Stimulated activated effector memory CD8-positive, alpha-beta T cell treated with anti-CD3 and anti-CD28 coated beads, Interleukin-12 subunit alpha, Interleukin-12 subunit beta, amount 100 ng/mL, for 72 hours (primary cell): ENCODE measurements at places on chromosomes 13 and 19.

DNA sequence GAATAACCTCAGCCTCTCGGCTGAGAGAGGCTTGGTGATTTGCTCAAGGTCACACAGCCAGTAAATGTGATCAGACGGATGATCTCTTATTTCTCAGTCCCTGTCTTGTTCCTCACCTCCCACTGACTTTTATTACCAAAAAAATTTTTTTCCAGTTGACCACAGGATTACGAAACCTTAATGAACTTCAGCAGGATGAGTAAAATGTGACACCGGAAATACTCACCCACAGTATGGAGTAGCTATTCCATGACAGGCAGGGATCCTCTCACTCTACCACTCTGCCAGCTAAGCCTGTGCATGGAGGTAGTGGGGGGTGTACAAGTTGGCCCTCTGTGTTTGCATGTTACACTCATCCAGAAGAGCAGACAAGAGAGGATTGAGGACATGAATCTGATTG lies 916.4 kb downstream of the UQCRFS1 start:
- no peak for DNase-seq

DNA sequence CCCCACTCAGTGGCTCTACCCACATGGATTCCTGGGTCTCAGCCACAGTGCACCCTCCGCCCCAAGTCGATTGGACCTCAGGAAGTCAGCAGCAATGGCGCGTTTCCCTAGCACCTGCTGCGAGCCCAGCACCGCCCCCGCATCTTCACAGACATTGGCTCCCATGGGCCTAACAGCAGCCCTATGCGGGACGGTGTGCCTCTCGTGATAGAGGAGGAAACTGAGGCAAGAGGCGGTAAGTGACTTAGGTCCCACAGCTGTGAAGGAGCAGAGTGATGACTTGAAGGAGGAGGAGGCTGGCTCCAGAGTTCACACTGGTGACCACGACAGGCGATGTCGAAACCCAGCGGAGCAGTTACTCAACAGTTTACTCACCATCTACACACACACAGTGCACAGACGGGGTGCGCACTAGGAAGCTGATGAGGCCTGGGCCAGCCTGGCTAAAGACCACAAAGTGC lies 104.5 kb upstream of the SOX1 start:
- DNase-seq = no peak

GRCh38 chr13:21701460-21701859 lies 30.6 kb downstream of the FGF9 start:
- DNase-seq = no peak

DNA sequence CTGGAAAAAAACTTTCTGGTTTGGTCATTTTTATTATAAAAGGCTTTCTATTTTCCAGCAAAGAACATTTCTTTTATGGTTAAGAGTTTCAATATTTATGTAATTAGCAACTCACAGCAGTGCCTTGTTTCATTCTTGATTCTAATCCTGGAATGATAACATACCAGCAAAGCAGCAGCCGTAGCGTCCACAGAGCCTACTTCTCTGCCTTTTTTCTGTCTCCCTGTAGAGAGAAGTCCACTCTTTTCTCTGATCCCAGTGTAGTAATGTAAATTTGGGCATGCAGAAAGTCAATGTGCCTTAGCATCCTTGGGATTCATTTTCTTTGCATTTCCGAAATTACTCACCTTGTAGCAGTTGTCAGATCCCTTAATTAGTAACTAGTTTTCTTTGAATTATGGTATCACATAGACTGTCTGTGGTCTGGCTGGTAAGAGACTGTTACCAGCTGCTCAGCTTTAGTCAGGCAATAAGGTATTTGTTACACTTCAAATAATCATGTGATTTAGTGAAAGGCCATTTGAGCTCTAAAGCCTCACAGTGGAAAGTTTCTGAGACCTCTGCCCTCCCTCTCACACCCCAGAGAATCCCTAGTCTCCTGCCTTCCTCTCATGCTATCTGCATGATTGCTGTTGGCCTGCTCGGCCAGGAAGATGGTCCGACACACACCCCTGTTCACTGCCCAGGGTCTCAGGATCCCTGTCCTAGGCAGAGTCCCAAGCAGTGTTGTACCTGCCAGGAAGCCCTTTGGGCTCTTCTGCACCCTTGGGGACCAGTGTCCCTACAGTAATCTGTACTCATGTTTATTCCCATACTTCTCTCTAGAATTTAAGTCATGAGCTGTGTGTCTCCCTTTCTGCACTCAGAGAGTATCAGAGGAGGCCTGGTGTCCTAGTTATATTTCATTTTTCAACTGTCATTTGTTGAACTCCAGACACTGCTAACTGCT lies 86.3 kb downstream of the LRCH1 start:
- DNase-seq = no peak

- DNase-seq = no peak
Observed at GRCh38 chr19:46917002-46917401, 56.2 kb downstream of the ARHGAP35 start.

GRCh38 chr19:49338691-49339300 lies 3.6 kb downstream of the CD37 start:
- DNase-seq = no peak

GRCh38 chr19:16385296-16385695 lies 60.7 kb downstream of the KLF2 start:
- no peak for DNase-seq

- DNase-seq = no peak
Observed at GRCh38 chr13:30559274-30559673, 58.4 kb upstream of the USPL1 start.

DNA sequence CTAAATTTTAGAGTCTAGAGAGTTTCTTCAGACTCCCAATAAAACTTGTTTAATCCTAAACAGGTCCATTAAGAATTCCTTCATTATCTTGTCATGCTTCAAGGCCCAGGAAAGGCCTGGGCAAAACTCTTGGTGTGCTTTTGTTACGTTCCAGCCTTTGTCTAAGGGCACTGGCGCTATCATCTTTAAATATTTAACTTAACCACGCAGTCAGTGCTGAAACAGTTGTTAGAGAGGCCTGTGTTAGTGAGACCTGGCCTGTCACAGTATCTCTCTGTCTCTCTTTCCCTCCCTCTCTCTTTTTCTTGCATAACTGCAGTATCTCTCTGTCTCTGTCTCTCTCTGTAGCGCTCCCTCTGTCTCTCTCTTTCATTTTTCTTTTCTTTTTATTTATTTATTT lies 8.2 kb upstream of the OR1M1 start:
- no peak for DNase-seq

DNA sequence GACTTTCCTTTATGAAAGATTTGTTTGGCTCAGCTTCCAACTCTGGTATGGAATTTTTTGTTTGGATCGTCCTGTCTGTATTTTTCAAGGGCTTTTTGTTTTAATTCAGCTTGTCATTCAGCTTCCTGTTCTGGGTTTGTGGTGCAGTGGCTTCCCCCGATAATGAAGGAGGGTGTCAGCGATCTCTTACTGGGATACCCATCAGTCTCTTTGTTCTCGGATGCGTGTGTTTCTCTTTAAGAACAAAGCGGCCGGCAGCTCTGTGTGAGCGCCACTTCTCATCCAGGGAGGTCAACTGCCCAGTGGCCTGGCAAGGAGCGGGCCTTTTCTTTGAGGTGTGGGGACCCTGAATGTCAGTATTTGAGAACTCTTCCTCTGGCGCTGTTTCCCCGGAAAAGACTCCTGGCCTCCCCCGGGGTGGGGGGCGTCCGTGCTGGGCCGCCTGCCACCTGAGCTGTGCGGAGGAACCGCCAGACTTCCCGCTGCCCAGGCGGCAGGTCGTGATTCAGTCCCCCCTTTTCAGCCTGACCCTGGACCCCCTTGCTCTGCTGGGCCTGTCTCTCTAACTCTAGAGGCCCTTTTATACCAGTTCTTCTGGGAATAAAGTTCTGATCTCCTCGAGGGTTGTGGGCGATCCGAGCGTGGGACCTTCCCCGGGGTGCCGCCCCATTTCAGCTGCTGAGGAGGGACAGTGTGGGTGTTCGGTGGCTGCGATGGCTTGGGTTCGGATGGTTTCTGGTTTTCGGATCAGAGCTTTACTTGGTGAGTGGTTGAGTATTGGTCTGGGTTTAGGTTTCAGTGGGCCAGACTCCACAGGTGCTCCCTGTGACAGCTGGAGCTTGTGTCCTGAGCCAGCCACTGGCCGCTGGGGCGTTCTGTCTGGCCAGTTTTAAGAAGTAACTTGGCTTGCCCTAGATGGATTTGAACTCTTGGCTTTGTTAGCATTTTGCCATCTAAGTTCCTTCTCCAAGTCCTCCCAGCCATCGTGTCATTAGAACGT lies 3.4 kb downstream of the SF3A2 start:
- DNase-seq = no peak

DNA sequence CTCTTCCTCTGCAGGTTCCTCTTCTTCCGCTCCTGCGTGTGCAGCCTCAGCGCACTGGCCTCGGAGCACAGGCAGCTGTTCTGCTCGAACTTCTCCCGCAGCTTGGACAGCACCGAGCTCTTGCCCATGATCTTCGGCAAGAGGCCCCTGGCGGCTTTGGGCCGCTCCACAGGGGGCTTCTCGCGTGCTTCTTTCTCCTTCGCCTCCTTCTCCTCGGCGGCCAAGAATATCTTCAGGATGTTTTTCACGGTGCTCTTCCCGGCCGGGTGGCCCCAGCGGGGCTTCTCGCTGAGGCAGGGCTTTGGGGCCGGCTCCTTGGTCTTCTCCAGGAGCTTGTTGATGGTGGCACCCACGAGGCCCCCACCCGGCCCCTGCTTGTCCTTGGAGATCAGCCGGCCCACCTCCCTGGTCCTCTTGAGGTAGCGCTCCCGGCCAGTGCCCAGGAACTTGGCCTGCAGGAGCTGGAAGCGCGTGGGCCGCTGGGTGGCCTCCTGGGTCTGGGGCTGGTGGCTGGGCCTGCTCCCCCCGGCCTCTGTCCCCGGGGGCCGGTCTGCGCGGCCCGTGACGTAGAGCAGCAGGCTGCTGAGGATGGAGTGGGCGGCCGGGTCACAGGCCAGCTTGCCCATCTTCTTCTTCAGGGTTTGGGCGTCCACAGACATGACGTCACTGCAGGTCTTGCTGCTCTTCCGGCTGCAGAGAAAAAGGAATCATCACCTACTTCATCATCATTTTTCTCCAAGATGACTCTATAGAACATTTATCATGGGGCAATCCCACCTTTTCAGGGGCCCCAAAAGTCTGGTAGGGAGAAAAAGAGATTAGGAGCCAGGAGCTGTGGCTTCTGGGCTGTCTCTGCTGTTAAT lies 43.8 kb upstream of the GRTP1 start:
- DNase-seq = no peak

- peak; percentile 64 for DNase-seq
Observed at GRCh38 chr19:45591004-45591637, 6.5 kb upstream of the OPA3 start.

GRCh38 chr13:74221752-74222151 lies 87.5 kb upstream of the KLF12 start:
- DNase-seq = no peak

DNA sequence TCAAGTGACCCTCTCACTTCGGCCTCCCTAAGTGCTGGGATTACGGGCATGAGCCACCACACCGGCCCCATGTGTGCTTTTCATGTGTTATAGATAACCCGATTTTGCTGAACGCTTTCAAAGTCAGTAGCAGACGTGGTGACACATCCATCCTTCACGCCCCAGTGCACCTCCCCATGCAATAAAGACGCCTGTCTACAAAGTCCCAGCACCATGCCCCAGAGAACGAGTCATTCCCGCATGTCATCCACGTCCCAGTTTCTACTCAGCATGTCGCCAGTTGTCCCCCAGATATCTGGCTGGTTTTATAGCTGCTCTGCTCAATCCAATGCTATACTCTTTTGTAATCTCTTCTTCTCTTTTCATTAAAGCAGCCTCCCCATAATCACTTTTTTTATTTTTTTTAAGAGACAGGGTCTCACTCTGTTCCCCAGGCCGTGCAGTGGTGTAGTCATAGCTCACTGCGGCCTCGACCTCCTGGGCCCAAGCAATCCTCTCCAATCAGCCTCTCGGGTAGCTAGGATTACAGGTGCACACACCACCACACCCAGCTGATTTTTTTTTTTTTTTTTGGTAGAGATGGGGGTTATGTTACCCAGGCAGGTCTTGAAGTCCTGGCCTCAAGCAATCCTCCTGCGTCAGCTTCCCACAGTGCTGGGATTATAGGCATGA lies 42.5 kb downstream of the DNM2 start:
- no peak for DNase-seq

GRCh38 chr13:37181620-37182019 lies 76.2 kb upstream of the CSNK1A1L start:
- no peak for DNase-seq

DNA sequence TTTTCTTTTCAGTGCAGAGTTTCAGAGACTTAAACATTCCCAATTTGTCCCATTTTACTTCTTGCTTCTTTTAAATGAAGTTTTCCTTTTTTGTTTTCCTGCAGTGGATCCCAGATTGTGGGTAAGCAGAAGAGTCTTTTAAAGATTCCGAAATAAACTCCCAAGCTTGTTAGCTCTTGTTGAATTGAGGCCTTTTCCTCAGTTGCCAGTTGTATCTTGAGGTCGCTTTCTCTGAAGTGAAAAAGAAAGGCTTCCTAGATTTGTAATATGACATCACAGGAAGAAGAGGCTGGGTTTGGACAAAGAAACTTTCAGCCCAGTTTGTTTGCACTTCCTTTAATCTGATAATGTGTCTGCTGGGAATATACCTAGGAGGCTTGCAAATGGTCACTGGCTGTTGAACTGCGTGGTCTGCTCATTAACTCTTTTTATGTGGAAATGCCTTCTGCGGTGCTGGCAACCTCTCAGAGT lies at the start of gene LPAR6:
Gene LPAR6, minus strand, starts transcription at position 233 of the 471 bp plus-strand sequence. CDS start 690 bp downstream, outside the sequence.
- DNase-seq = no peak

DNA sequence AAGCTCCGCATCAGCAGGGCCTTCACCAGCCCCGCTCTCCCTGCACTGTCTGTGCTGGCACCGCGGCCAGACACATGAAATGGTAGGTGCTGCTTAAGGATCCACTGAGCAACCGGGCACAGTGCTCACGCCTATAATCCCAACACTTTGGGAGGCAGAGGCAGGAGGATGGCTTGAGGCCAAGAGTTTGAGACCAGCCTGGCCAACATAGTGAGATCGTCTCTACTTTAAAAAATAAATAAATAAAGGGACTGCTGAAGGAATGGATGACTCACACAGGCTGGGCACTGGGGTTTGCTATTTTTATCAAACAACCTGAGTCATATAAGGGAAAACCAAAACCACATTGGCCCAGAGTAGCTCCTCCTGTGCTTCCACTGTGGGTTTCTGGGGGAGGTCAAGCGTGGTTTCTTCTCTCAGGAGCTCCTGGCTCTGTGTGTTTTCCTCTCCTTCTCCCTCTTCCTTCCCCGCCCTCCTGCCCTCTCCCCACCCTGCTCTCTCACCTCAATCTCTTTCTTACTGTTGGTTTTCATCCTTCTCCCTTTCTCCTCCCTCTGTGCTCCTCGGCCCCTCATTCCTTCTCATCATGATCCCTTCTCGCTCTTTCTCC lies 21.3 kb downstream of the VRK3 start:
- peak; percentile 26 for DNase-seq

DNA sequence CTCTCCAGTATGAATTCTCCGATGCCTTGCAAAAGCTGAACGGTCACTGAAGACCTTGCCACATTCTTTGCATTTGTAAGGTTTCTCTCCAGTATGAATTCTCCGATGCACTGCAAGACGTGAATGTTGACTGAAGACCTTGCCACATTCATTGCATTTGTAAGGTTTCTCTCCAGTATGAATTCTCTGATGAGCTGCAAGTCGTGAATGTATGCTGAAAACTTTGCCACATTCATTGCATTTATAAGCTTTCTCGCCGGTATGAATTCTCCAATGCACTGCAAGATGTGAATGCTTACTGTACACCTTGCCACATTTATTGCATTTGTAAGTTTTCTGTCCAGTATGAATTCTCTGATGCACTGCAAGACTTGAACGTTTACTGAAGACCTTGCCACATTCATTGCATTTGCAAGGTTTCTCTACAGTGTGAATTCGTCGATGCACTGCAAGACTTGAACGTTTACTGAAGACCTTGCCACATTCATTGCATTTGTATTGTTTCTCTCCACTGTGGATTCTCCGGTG lies 20.0 kb upstream of the ZNF841 start:
- no peak for DNase-seq

- no peak for DNase-seq
Observed at GRCh38 chr19:9986787-9987281, 23.5 kb downstream of the COL5A3 start.
